Bronchus fibroblast of lung (primary cell): ENCODE measurements at places on chromosomes 3 and 15. TPM values are rescaled to one million over a fixed set of nuclear protein-coding genes. Genes with fewer than 3 reads are reported as not detected.

Gene SV2B
- not detected in 2 replicates for total RNA-seq

Gene SLC24A5
- total RNA-seq = not detected in 2 replicates

Gene SLC28A1
- not detected in 2 replicates for total RNA-seq

Gene IGSF11
- total RNA-seq = not detected in 2 replicates

Gene CCDC39
- not detected in 2 replicates for total RNA-seq

Gene OXTR
- 7.3 and 7.6 TPM in 2 replicates for total RNA-seq

Gene GNB4
- total RNA-seq = 56.0 and 58.3 TPM in 2 replicates

Gene ISLR2
- not detected in 2 replicates for total RNA-seq

Gene MOBP
- total RNA-seq = not detected in 2 replicates

Gene KIF23
- 55.4 and 63.5 TPM in 2 replicates for total RNA-seq

Gene CGGBP1
- total RNA-seq = 34.6 and 34.8 TPM in 2 replicates

Gene PIGZ
- total RNA-seq = 0.34 and 0.59 TPM in 2 replicates

Gene EXD1
- not detected in 2 replicates for total RNA-seq

Gene XPC
- total RNA-seq = 20.5 and 24.5 TPM in 2 replicates

Gene CDC25A
- 10.4 and 16.5 TPM in 2 replicates for total RNA-seq

Gene GAP43
- 0.45 and 0.50 TPM in 2 replicates for total RNA-seq

Gene RAD54L2
- total RNA-seq = 7.4 and 7.6 TPM in 2 replicates

Gene KLHL6
- total RNA-seq = not detected in 2 replicates

Gene SH2D7
- not detected in 2 replicates for total RNA-seq

Gene PRSS50
- not detected in 2 replicates for total RNA-seq

Gene CXCR6
- total RNA-seq = not detected in 2 replicates

Gene SLC9C1
- total RNA-seq = under 0.01 TPM in 1 of 2 replicates, not detected in the other

Gene CA12
- 18.7 and 20.8 TPM in 2 replicates for total RNA-seq

Gene RTP1
- total RNA-seq = not detected in 2 replicates

Gene ZPLD1
- not detected in 2 replicates for total RNA-seq

Gene C3orf20
- not detected in 2 replicates for total RNA-seq

Gene SGO1
- total RNA-seq = 9.5 and 11.8 TPM in 2 replicates

Gene EPHA3
- 0.15 and 0.17 TPM in 2 replicates for total RNA-seq

Gene XIRP1
- not detected in 2 replicates for total RNA-seq

Gene NEK10
- total RNA-seq = 0.30 and 0.34 TPM in 2 replicates

Gene ATP2B2
- not detected in 2 replicates for total RNA-seq

Gene SLC51A
- total RNA-seq = not detected in 2 replicates
